ENCODE measurements at places on chromosomes 6 and 20.

DNA sequence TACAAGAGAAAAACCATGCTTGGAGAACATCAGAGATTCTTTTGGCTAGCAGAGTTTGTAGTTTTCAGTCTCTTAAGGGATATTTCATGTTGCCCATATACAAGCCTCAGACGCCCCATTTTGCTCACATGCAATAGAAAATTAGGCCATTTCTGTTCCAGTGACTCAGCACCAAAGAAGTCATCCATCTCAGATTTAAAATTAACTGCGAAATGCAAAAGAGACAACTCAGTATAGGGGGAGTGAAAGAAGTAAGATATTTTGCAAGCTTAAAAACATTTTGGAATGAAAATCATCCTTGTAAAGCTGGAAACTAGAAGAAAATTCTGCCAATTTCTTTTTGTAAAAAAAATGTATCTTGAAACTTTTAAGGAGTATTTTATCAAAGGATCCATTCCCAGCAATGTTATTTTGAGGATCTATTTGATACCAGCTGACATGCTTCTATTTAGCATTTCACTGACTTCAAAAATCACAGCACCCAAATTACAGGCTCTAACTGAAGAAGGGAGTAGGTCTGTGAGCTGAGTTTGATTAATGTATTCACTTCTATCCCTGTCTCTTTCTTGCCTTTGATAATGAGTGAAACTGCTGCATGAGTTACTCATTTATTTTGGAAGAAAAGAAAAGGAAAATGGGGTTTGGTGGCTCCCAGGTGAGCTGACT lies 223.7 kb upstream of the SULF2 start:
- DNase-seq: peak; percentile 60

GRCh38 chr20:19251958-19252357 lies 39.5 kb downstream of the SLC24A3 start:
- DNase-seq: no peak

DNA sequence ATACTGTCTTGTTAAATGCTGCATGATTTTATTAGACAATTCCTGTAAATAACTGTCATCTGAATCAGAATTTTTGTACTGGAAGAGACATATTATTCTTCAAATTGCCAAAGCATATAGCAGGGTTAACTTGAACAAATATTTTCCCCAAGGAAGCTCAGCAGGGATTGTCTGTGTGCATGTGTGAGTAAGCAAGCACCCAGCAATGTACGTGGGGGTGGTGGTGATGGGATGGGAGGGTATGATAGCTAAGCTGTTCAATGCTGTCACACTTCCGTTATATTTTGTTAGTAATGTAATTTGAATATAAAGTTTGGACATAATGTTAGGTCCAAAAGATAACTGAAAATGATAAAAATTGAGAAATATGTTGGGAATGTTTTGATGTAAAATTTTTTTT lies 118.1 kb downstream of the MYB start:
- peak; percentile 51 for DNase-seq

DNA sequence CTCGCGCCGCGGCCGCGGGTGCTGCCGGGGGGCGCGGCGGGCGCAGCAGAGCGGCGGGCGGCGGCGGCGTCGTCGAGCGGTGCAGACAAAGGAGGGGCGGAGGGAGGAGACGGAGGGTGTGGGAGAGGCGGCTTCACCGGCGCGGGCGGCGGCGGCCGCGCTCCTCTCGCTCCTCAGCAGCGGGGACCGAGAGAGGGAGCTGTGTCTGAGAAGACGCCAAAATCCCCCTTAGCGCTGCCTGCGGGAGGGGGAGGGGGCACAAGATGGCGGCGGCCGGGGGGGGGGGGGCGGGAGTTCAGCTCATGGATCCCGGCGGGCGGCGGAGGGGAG lies 296 bp downstream of the ADNP start:
- no peak for DNase-seq

DNA sequence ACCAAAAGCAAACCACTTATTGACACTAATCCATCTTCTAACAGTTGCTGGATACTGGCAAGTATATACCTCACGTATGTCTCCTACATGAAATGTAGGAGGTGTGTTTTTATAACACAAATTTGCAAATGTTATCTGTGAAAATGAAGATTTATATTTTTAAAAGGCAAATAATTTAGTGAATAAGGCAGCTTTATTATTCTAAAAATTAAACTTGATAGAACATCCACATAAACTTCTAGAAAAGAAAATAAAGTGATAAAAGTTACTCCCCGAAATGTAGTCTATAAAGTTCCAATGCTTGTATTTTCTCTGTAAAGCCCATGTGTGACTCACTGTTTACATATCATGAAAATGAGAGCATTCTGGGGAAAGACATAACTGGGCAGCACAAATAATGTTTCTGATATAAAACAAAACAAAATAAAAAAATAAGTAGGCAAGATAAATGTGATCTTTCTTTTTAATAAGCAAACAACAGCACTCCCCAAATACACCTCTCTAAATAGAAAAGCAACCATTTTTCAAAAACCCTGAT lies 84.4 kb downstream of the MAP7 start:
- DNase-seq: no peak

GRCh38 chr6:87858440-87858839 lies 156.4 kb upstream of the AKIRIN2 start:
- no peak for DNase-seq

DNA sequence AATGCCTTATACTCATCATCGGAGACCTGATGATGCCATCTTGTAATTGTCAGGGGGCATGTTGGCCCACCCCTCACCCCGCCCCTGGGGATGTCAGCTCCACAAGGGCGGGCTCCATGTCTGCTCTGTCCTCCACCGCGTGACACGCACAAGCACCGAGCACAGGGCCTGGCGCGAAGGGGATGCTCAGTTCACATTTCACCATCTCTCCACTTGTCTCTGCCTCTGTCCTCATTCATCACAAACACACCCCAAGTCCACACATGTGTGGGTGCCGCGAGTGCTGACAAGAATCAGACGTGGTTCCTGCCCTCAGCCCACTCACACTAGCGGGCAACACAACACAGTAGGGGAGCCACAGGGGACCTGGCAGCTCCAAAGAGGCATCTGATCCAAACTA lies 151.2 kb upstream of the PTPN1 start:
- DNase-seq: no peak

Data from fibroblast of mammary gland (primary cell).